SK-N-DZ (cell line): ENCODE measurements at places on chromosomes 7 and 10.

DNA sequence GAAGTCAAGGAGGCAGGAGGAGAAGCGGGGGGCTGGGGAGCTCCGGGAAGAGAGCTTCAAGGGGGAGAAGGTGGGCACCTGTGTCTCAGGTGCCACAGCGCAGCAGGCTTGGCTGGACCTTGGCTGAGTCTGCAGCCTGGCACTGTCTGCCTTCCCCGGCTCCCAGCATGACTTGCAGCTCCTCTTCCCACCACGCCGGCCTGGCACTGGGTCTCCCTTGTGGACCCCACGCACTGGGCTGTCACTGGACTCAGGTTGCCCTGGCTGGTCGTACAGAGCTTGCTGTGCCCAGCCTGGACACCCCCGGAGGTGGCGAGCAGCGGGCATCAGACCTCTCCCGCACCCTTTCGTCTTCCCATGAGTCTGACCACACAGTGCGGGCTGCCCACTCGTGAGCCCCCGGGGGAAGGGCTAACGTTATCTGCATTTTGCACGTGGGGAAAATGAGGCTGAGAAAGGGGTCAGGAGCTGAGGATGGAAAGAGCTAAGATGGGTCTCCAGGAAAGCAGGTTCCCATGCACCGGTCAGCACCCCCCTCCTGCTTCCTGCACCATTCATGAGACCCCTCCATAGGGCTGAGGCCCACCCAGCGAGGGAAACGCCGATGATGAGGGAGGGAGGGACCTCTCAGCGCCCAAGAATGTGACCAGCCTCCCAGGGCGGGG lies 40.3 kb upstream of the PSMG3 start:
- DNase-seq = no peak

GRCh38 chr7:28700096-28700495 lies 258.0 kb downstream of the TRIL start:
- DNase-seq = no peak

GRCh38 chr7:94832051-94832450 lies 75.3 kb upstream of the PPP1R9A start:
- DNase-seq = no peak

DNA sequence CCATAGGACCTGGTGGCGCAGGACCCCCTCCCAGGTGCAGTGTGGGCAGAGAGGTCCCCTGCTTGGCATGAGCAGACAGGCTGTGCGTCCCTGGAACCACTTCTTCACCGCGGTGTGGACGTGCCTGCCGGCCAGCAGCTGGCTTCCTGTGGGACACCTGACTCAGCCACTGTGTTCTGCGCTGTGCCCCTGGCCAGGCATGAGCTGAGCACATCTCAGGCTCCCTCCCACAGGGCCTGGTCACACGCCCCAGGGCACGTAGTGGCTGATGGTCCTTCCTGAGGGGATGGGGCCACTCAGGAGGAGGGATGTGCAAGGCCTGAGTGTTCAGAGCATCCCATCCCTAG lies 3.5 kb upstream of the DEPP1 start:
- DNase-seq = no peak

DNA sequence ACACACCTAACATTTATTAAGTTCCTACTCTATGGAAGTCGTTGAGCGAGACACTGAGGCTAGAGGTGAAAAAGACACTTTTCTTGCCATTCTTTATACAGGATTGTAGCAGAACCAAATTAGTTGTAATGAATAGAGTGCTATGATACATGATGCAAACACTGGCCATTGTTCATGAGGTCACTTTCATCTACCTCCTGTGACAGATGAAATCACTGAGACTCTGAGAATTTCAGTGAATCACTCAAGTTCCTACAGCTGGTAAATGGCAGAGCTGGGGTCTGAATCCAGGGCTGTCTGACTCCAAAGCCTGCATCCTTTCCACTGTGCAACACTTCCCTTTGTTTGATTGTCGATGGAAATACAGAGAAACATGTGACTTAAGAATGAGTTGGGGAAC lies 657.6 kb downstream of the LRMDA start:
- no peak for DNase-seq

GRCh38 chr7:70093205-70093904 lies 495.1 kb downstream of the AUTS2 start:
- DNase-seq = peak; percentile 11

- DNase-seq = no peak
Observed at GRCh38 chr10:27494116-27494805, 9.8 kb upstream of the RAB18 start.

DNA sequence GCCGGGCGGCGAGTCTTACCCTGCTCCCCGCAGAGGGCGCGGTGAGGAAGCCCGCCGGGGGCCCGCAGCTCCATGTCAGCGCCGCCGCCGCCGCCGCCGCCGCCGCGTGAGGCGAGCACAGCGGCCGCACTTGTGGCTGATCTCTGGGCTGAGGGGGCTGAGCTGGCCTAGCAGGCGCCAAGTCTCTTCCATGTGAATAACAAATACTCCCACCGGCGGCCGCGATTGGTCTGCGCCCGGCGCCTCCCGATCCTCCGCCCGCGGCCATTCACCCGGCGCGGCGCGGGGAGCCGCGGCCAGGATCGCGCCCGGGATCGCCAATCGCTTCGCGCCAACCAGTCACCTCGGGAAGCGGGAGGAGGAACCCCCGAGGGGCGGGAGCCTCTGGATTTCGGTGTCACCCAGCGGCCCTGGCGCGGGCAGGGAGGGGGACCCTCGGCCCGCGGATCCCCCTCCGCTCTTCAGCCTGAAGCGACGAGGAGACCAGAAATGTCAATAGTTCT lies at the start of gene GRM8:
Gene GRM8, minus strand, starts transcription at position 164 of the 503 bp plus-strand sequence.
- peak; percentile 82 for DNase-seq

GRCh38 chr10:77675347-77675746 lies 37.7 kb upstream of the KCNMA1 start:
- DNase-seq = no peak

- no peak for DNase-seq
Observed at GRCh38 chr10:30270247-30270646, 78.8 kb downstream of the MTPAP start.

DNA sequence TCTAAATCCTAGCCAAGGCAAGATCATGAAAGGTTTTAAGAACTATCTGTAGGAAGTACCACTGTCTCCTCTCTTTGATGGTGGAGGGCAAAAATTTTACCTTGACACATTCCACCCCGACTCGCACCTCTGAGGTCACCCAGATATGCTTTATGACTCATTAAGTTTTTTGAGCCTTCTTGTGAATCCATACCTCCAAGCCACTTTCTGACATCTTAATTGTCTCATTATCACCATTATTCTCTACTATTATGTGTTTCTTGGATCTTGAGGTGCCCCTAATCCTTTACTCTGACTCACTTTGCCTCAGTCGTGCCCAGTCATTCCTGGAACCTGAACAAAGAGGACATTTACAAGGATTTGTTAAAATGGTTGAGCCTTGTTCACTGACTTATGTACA lies 146.6 kb downstream of the RAPGEF5 start:
- no peak for DNase-seq

- no peak for DNase-seq
Observed at GRCh38 chr7:97011536-97012364, 6.4 kb downstream of the DLX6 start.

DNA sequence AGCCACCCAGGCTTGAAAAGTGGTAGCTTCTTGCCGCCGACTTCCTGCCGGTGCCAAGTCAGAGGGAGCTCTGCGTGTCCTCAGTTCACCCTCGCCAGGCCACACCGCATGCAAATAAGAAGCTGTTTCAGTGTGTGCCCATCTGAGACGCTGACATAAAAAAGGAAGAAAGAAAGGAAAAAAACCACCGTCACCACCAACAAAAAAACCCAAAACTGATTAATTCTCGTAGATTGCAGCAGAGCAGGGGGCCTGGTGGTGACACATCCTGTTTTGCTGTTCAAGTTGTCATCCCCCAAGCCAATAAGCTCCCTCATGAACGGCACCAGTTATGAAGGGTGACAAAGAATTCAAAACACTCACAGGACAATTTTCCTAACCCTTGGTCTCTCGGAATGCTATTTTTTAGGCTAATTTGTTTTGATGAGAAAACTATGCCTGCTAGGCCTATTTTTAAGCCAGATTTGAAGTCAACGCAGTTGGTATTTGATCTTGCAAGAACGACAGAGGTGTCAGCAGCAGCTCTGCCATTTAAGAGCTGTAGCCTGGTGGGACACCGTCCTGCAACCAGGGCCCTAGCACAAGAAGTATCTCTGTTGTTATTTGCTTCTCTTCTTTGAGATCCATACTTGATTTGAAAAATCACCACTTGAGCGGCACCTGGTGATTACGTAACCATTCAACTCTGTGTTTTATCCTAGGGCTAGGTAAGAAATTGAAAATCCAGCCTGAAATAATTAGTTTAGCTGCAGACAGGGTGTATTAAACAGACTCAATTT lies 145.6 kb downstream of the PFKFB3 start:
- DNase-seq = peak; percentile 17

- no peak for DNase-seq
Observed at GRCh38 chr7:155285423-155285822, 12.3 kb upstream of the INSIG1 start.

GRCh38 chr10:33211106-33211878 lies 123.2 kb downstream of the NRP1 start:
- DNase-seq = no peak

DNA sequence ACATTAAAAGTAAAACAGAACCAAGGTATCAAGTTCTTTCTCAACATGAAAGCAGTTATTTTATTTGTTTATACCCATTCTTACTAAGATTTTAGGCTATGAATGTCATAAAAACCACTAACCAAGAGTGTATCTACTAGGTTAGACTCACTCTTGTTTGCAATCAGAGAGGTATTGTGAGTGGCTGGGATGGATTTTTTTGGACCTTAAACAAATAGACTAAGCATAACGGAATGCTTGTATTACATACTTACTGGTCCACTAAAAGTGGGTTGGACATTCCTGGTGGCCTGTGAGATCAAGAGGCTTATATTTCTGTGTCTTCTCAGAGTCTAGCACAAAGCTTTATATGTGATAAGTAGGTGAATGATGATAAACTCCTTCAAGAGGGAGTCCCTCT lies 32.6 kb upstream of the CBLL1 start:
- DNase-seq = no peak

- no peak for DNase-seq
Observed at GRCh38 chr10:23516530-23516929, 77.7 kb downstream of the OTUD1 start.

- DNase-seq = no peak
Observed at GRCh38 chr7:38506756-38507155, 124.4 kb downstream of the AMPH start.

- DNase-seq = no peak
Observed at GRCh38 chr7:22287412-22287811, 69.5 kb downstream of the RAPGEF5 start.

DNA sequence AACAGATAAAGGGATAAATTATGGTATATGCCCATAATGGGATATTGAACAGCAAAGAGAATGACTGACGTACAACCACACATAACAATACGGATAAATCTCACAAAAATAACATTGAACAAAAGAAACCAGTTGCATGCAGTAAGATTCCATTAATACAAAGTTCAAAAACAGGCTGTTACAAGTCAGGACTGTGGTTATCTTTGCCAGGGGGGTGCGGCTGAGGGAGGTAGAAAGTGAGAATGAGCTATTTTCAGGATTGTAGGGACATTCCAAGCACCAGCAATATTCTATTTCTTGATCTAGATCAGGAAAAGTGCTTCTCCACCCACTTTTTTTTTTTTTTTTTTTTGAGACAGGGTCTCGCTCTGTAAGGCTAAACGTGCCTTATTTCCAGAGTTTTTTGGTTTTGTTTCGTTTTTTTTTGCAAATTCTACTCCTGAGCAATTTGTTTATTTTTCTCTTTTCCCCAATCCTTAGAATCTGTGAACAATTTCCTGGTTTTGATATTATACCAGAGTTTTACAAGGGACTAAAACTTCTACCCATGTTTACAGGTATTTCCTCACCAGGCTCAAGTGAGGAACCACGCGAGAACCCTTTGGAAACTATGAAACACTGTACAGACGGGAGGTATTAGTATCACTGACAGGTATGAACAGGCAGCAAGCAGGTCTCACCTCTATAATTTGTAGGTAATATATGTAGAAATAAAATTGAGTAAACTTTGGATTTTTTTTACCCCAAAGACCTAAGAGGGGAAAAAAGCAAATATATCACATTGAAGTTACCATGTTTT lies 9.9 kb downstream of the SMURF1 start:
- no peak for DNase-seq

- DNase-seq = no peak
Observed at GRCh38 chr7:91345449-91345848, 81.2 kb downstream of the FZD1 start.

- DNase-seq = no peak
Observed at GRCh38 chr10:76543655-76544054, 1094.0 kb downstream of the KCNMA1 start.

DNA sequence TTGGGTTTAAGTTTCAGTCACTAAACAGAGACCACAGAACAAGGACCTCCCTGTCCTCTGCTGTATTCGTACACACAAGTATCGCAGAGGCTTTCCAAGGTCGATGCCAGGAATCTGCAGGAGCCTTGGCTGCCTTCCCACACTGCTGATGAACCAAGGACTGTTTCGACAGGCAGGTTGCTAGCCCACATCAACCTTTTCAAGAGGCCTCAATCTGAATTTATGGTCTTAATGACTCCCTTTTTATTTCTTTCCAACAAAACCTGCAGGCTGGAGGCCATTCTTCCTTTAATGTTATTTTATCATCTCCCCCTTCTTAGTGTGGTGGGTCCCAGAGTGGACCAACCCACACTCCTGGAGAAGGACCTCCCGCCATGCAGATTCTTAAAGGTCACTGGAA lies 45.6 kb downstream of the JCAD start:
- no peak for DNase-seq

GRCh38 chr7:158976468-158976848 lies 120.1 kb downstream of the DYNC2I1 start:
- peak; percentile 86 for DNase-seq

DNA sequence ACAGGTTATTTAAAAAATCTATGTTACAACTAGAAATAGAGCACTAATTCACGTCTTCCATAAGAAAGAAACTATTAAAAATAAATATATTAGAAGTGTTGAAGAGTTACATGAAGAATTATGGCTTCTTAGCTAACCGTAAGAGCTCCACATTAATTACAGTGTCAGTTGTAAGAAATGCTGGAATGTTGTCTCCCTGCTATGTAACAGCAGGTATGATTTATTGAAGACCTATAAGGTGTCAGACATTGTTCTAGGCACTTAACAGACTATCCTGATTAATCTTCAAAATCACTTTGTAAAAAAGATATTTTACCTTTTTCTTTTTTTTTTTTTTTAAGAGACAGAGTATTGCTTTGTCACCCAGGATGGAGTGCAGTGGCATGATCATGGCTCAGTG lies 75.8 kb upstream of the NEBL start:
- DNase-seq = no peak

GRCh38 chr10:70055550-70055949 lies 2.9 kb downstream of the MACROH2A2 start:
- no peak for DNase-seq

- no peak for DNase-seq
Observed at GRCh38 chr7:122602800-122603199, 96.1 kb downstream of the RNF133 start.
